ENCODE measurements at places on chromosomes 12 and 14.

DNA sequence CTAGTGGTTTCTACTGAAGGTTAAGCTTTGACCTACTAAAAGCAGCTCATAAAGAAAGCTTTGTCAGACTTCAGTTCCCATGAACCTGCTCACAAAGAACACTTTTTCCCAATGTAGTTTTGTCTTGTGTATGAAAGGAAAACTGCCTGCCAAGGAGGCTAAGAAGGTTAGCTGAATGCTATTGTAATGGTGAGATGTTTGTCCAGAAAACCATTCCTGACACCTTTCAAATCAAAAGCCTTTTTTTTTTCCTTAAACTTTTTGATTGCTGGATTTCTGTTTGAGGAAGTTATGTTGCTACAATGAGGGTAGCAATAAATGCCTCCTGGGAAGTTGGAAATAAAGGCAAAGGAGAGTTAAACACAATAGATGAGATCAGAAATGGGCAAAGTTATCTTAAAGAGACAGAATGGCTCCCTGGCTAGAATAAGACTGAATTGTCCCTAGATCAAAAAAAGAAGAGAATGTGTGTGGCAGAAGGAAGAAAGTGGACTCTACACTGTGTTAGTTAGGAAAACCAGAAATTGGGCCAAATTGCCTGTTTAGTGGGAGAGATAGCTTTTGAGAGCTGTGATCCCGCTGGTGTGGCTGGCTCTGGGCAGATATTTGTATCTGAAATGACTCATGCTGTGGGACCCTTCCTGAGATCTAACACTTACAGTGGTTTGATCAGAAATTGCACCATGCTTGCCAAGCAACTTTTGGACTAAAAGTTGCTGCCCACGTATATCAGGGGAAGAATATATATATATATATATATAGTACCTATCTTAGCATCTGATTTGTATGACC is 27.5 kb downstream of the TECPR2 start:
- DNase-seq = no peak

- DNase-seq = no peak
Observed at GRCh38 chr12:13805041-13805440, 176.4 kb downstream of the GRIN2B start.

DNA sequence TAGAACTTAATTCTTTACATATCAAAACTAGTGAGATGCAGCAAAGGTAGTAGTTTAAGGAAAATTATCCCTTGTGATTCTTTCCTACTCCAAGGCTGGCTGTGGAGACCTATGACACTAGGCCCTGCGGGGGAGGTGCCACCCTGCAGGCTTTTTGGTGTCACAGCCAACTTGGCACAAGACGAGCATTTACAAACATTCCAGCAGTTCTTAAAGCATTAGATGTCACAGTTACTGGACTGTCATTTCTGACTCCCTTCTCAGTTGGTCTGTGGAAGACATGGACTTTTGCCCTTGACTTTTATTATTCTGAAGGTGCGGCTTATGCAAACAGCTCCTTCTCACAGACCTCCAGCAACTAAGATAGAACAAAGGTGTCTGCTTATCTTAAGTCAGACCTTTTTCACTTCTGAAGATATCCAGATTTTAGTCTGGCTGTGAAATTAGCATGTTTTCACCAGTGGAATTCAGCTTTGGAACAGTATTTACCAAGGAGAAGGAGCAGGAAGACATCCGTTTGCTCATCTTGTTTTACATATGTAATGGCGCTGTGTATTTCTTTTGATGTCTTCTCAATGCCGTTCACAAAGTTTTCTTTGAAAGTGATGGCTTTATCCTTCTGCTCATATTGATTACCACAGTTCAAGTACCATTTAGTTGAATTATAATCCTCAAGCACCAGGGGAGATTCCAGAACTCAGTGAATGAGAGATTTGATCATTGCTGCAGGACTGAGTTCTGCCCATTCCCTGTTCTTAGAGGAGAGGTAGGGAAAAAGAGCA is 17.9 kb downstream of the SRGAP1 start:
- no peak for DNase-seq

DNA sequence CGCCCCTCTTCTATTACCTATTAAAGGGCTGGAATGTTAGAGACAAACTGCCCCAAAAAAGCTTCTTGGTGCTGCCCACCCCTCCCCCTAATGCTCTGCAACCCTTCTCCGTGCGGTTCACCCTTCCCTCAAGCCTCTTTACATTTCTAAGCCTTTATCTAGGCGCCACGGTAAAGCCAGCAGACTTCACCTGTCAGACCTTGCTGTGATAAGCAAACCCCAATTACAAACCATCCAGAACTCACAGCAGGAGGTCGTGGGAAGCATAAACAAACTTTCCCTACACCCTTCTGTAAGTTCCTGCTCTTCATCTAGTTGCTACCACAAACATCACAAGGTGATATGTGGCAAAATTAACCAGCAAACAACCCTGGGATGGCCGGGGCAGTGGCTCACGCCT is 56.8 kb downstream of the MOK start:
- no peak for DNase-seq

GRCh38 chr14:67650151-67650550 is 24.3 kb downstream of the VTI1B start:
- DNase-seq = no peak

GRCh38 chr14:95041477-95042020 is 115.8 kb downstream of the DICER1 start:
- DNase-seq = no peak

All from activated gamma-delta T cell (primary cell).